ENCODE measurements at places on chromosomes 1 and 21. TPM values are rescaled to one million over a fixed set of nuclear protein-coding genes. Genes with fewer than 3 reads are reported as not detected.

DNA sequence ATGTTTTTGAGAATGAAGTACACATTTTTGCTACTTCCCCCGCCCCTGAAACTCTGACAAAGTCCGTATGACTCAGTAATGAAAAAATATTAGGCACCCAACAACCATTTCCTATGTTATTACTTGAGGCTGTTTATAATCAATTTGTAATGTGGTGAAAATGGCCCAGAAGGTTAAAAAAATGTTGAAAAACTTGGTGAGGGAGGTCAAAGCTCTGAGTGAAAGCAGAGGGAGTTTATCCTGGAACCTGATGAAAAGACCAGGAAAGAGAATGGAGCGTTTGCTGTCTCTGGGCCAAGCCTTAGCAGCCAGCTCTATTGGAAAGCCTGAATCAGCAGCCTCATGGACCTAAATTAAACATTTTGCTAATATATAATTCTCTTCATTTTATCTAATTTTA, 367.7 kb upstream of the NEGR1 start:
- DNase-seq: no peak

- no peak for DNase-seq
These were observed 15.6 kb upstream of the KCNJ15 start for GRCh38 chr21:38241029-38241740.

GRCh38 chr1:202160377-202160940, at the start of gene PTPN7:
TSS of gene PTPN7 (minus strand) at chr1:202160602. CDS start at chr1:202159402, 1,200 bp downstream.
- DNase-seq: peak; percentile 84

GRCh38 chr1:230501849-230502248, 75.7 kb upstream of the PGBD5 start:
- no peak for DNase-seq

GRCh38 chr1:116097626-116098025, 13.6 kb upstream of the MAB21L3 start:
- no peak for DNase-seq

DNA sequence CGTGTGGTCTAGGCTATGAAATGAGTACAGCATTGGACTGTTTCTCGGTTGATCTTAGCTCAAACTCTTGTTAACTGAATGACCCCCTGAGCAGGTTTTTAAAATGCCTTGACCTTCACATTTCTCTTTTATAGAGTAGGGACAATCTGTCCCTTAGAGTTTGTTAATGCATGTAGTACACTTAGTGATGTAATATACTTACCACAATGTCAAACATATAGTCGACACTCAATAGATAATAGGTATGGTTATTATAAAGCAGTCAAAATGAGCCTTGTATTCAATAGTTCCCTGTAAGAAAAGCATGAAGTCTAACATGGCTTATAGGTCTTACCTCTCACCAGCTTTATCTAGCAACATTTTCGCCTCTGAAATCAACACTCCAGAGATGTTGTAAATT, 161.0 kb upstream of the RUNX1 start:
- DNase-seq: no peak

DNA sequence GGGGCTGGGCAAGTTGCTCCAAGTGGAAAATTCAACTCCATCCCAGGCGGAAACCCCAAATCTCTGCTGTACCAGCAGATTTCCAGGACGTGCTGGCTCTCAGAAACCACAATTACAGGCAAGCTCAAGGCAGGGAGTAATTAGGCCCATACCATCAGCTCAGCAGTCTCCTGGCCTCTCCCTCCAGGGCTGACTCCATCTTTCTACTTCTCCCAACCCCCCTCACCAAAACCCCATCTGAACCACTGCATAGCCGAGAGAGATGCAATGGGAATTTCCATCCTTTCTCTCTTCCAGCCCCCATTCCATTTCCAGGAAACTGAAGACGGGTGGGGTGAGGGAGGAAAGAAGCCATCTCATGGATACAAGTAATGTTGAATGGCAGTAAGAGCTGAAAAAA, 41.2 kb downstream of the ARHGEF11 start:
- no peak for DNase-seq

GRCh38 chr21:25550352-25551120, 56.7 kb downstream of the MRPL39 start:
- DNase-seq: no peak

- peak; percentile 25 for DNase-seq
These were observed 163.4 kb upstream of the USP24 start for GRCh38 chr1:55378582-55378981.

DNA sequence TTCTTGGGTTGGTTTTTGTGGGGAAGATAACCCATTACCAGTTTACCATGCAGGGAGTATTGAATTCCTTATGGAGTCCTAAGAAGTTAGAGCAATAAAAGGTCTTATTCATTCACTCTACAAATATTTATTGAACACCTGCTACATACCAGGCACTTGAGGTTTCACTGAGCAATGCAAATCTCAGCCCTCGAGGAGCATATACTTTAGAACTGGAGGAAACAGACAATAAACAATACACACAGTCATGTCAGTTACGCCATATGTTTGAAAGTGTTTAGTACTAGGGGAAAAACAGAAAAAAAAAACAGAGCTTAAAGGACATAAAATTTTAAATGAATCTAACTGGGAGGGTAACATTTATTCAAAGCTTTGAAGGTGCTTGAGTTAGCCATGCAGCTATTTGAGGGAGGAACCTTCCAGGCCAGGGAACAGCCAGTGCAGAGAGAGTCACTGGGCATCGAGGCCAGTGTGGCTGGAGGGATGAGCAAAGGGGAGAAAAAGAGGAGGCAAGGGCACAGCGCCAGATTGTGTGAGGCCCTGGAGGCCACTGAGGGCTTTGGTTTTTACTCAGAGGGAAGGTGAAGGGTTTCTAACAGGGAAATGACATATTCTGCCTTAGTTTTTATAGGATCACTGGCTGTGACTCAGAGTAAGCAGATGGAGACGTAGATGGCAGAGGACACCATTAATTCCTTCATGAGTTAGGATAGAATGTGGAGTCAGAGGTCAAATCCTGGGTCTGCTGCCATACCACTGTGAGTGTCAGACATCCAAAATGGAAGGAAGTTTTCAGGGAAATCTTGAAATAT, 32.7 kb downstream of the C1orf21 start:
- DNase-seq: no peak

- DNase-seq: no peak
These were observed 29.5 kb downstream of the PLPPR5 start for GRCh38 chr1:98975113-98975512.

DNA sequence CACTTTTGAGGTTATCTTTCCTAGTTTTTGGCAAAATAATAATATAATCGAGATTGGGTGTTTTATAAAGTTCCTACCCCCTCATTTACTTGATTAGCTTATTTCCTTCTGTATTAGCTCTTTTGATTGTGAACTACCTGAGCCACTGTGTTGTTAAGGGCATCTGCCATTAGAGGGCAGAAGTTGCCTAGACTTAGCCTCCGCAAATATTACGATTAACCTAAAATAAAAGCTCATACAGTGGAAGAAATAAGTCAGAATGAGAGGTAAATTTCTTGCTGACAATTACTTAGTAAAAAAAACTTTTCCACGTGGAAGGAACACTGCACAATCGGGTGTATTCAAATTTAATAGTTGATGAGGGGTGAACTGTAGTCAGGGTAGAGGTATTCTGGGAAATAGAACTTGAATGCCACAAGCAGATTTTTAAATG, 2.3 kb downstream of the H3-3A start:
- peak; percentile 51 for DNase-seq

- no peak for DNase-seq
These were observed 255.1 kb upstream of the RAB4A start for GRCh38 chr1:229015806-229016205.

GRCh38 chr1:229792012-229792975, 166.2 kb downstream of the URB2 start:
- no peak for DNase-seq

DNA sequence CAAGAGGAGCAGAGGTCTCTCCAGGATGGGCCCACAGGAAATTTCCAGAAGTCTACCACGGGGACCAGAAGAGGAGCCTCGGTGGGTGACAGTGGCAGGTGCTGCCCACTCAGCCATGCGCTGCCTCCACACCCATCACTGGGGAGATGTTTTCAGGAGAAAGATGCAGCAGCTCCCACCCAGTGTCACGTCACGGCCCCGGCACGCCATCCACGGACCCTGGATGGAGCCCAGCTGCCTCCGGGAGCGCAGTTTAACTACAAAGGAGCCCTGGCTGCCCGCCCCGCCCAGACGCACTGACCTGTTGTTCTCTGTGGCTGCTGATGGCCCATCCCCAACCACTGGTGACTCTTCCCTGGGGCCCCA, 6.8 kb downstream of the TSPEAR start:
- no peak for DNase-seq

- DNase-seq: no peak
These were observed 2.0 kb downstream of the SV2A start for GRCh38 chr1:149915429-149916192.

- DNase-seq: no peak
These were observed 836 bp upstream of the PRCC start for GRCh38 chr1:156766298-156767100.

DNA sequence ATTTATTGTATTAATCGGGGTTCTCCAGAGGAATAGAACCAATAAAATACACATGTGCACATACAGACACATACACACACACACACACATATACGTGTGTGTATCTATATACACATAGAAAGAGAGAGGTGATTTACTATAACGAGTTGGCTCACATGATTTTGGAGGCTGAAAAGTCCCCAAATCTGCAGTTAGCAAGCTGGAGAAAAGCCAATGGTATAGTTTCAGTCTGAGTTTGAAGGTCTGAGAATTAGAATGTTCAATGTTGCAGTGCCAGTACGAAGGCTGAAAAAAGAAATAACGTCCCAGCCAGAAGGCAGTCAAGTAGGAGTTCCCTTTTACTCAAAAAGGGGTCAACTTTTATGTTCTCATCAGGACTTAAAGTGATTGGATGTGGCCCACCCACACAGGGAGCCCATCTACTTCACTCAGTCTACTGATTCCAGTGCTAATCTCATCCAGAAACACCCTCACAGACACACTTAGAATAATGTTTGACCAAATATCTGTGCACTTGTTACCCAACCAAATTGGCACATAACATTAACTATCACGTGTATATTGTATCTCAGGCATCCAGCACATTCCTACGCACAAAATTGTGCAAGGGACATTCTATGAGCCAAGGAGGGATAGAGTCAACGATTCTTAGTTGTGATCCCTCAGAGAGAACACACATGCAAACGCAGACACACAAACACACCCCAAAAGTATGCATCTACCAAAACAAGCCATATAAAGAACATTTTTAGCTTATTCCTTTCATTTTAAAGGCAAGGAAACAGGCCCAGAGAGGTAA, 195.5 kb upstream of the DUSP10 start:
- DNase-seq: no peak

The MFAP2 gene
- 0.25 TPM for total RNA-seq

The FRRS1 gene
- total RNA-seq: 1.7 TPM

The MTARC1 gene
- not detected for total RNA-seq

The TTC4 gene
- 20.6 TPM for total RNA-seq

The MANEAL gene
- 1.7 TPM for total RNA-seq

The IL20 gene
- total RNA-seq: not detected

The GNAT2 gene
- total RNA-seq: not detected

The TFF3 gene
- not detected for total RNA-seq

The ERO1B gene
- 4.1 TPM for total RNA-seq

The SH2D5 gene
- not detected for total RNA-seq

The TPTE gene
- total RNA-seq: not detected

The PAPPA2 gene
- total RNA-seq: 0.08 TPM

The HFM1 gene
- not detected for total RNA-seq

The AHCTF1 gene
- 27.8 TPM for total RNA-seq

The NR1I3 gene
- not detected for total RNA-seq

The KRTAP12-2 gene
- total RNA-seq: not detected

The WDR64 gene
- 0.13 TPM for total RNA-seq

The MTMR11 gene
- total RNA-seq: 19.2 TPM

All from activated CD4-positive, alpha-beta memory T cell treated with anti-CD3 and anti-CD28 coated beads, Interleukin-2, amount 10 ng/mL, durations not matched to agents 7 days and 5 days (primary cell).